ENCODE measurements at places on chromosomes 13 and 19. TPM values are rescaled to one million over a fixed set of nuclear protein-coding genes. Genes with fewer than 3 reads are reported as not detected.

- peaks cover 16% of the 10 kb centered on the region for H3K36me3 ChIP-seq
- no peak overlapping the region for H3K27ac ChIP-seq
- no peaks in the 10 kb centered on the region for H3K27me3 ChIP-seq
- peaks cover 11% of the 10 kb centered on the region for H3K4me1 ChIP-seq
- H3K4me3 ChIP-seq, result no peak overlapping the region
Measured at GRCh38 chr19:1417681-1418495, 10.5 kb downstream of the DAZAP1 start.

DNA sequence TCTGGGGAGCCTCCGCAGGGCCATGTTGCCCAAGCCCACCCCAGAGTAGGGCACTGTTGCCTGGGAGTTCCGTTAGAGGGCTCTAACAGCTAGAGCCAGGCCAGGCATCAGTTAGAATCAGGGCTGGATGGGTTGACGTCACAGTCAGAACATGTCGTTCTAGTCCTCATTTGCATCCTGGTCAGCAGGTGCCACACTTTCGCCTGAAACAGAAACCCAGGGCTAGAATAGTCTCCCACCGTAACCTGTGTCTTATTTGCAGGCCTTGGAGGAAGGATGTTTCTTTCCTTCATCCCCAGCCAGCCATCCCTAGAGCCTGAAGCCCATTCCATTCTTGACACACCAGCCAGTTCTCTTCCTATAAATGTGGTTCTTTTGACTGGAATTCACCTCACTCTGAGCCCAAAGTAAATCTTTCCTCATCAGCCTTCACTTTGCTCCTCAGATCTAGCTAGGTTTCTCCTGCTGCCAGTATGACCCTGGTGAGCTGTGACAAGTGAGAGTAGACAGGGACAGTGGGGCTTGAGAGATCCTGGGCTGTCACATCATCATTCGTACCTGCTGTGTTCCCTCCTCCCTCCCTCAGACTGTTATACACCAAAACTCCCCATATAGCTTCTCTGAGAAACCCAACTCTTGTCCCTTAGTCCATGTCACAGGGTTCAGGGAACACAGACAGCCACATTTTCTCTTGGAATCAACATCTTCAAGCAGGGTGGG is 12.2 kb upstream of the CCDC97 start:
- peak overlapping the region; percentile 81 for H3K27ac ChIP-seq
- peaks cover 55% of the 10 kb centered on the region for H3K36me3 ChIP-seq
- H3K4me3 ChIP-seq, result peak overlapping the region; percentile 35
- H3K27me3 ChIP-seq, result no peaks in the 10 kb centered on the region

- H3K4me1 ChIP-seq, result no peaks in the 10 kb centered on the region
- H3K27ac ChIP-seq, result no peak overlapping the region
- H3K4me3 ChIP-seq, result no peak overlapping the region
- H3K36me3 ChIP-seq, result no peaks in the 10 kb centered on the region
- peaks cover 41% of the 10 kb centered on the region for H3K27me3 ChIP-seq
- no peak for DNase-seq
Measured at GRCh38 chr19:30690935-30691818, 319.0 kb downstream of the ZNF536 start.

GRCh38 chr19:41457241-41457640 is 14.3 kb downstream of the ERICH4 start:
- H3K27me3 ChIP-seq, result peaks cover 8% of the 10 kb centered on the region
- H3K4me1 ChIP-seq, result peaks cover 21% of the 10 kb centered on the region
- H3K4me3 ChIP-seq, result peak overlapping the region; percentile 70

DNA sequence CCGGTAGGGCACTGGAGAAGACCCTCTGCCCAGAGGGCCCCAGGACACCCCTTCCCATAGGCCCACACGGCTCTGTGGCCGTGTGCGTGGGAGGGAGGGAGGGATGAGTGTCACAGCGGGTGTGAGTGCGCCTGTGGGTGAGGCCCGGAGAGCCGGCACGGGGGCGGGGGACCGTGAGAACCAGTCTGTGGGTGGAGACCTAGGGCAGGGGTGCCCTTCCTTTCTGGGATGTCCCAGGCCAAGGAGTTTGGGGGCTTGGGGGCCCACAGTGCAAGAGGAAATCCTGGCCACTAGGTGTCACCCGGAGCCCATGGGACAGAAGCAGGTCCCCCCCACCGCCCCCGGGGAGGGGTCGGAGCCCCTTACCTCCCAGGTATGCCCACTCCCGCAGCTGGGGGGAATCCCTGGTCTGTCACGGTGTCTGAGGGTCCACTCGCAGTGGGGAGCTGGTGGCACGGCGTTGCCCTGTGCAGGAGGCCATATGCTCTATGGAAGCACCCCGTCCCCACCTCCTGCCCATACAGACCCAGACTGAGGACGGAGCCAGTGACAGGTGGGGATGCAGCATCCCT is 16.0 kb upstream of the SLC7A10 start:
- DNase-seq, result no peak
- no peaks in the 10 kb centered on the region for H3K4me1 ChIP-seq
- no peaks in the 10 kb centered on the region for H3K36me3 ChIP-seq
- no peak overlapping the region for H3K27ac ChIP-seq
- peaks cover 4% of the 10 kb centered on the region for H3K27me3 ChIP-seq

DNA sequence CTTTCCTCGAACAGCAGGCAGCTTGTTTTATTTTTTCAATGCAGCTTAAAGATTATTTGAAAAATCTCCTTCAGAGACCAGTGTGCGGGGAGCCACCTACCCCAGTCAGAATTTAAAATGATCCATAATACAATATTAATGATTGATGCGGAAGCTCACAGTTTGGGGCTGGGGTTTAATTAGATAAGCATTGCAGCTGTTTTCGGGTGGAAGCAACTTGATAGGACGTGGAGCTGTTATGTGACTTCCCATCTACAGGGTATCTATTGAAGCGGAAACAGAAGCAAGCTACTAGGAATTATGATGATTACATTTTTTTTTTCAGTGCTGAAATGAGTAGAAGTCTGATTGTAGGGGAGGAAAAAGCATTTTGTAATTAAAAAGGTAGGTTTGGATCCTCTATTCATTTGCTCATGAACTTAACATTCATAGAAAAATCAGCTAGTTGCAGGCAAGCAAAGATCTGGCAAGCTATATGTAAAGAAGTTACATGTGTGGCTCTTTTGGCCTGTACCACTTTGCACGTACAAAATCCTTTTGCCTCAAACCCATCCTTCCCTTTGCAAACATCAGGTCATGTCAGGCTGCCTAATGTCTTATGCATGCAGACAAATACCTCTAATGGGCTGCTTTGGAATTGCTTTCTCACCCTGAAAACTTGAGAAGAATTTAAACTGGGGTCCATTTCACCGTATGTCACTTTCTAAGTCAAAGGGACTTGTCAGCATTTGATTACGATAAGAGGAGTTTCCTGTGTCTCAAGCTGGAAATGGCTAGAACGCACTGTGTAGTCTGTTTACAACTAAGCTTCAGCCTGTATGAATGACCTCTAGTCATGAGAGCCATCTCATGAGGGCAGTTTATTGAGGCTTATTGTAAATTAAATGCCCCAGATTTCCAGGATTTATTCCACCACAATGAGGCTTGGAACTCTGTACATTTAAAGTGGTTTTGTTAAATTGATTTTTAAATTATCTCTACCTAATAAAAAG is 267.1 kb upstream of the TMTC4 start:
- no peaks in the 10 kb centered on the region for H3K36me3 ChIP-seq
- no peak overlapping the region for H3K4me3 ChIP-seq
- DNase-seq, result no peak

- H3K4me1 ChIP-seq, result no peaks in the 10 kb centered on the region
- H3K36me3 ChIP-seq, result no peaks in the 10 kb centered on the region
- H3K4me3 ChIP-seq, result no peak overlapping the region
- no peak for DNase-seq
- no peak overlapping the region for H3K27ac ChIP-seq
Measured at GRCh38 chr13:92843549-92843948, 383.1 kb upstream of the GPC6 start.

- no peak overlapping the region for H3K4me3 ChIP-seq
- no peaks in the 10 kb centered on the region for H3K4me1 ChIP-seq
- no peak for DNase-seq
- H3K36me3 ChIP-seq, result no peaks in the 10 kb centered on the region
Measured at GRCh38 chr13:47796816-47797215, 204.3 kb downstream of the SUCLA2 start.

GRCh38 chr19:50340331-50340730 is 11.2 kb upstream of the KCNC3 start:
- H3K27ac ChIP-seq, result no peak overlapping the region
- no peak for DNase-seq
- H3K27me3 ChIP-seq, result peaks cover 1% of the 10 kb centered on the region
- no peak overlapping the region for H3K4me3 ChIP-seq
- peaks cover 13% of the 10 kb centered on the region for H3K36me3 ChIP-seq
- H3K4me1 ChIP-seq, result peaks cover 9% of the 10 kb centered on the region

DNA sequence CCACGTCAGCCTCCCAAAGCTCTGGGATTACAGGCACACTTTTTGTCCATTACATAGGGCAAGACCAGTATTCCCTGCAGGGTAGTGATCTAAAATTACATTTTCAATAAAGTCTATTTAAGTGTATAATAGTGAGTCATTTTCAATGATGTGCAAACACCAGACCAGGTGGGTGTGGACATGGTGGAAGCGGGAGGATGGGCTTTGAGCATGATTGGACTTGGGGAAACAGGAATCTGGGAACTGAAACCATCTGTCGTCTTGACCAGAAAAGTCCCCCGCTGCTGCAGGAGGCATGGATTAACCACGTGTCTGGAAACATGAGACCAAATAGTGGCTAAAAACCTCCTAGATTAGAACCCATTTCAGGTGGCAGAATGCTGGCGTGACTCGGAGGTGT is 4.9 kb downstream of the FXYD3 start:
- no peak overlapping the region for H3K4me3 ChIP-seq
- H3K36me3 ChIP-seq, result no peaks in the 10 kb centered on the region
- DNase-seq, result no peak
- no peaks in the 10 kb centered on the region for H3K27me3 ChIP-seq
- no peak overlapping the region for H3K27ac ChIP-seq
- H3K4me1 ChIP-seq, result peaks cover 10% of the 10 kb centered on the region

DNA sequence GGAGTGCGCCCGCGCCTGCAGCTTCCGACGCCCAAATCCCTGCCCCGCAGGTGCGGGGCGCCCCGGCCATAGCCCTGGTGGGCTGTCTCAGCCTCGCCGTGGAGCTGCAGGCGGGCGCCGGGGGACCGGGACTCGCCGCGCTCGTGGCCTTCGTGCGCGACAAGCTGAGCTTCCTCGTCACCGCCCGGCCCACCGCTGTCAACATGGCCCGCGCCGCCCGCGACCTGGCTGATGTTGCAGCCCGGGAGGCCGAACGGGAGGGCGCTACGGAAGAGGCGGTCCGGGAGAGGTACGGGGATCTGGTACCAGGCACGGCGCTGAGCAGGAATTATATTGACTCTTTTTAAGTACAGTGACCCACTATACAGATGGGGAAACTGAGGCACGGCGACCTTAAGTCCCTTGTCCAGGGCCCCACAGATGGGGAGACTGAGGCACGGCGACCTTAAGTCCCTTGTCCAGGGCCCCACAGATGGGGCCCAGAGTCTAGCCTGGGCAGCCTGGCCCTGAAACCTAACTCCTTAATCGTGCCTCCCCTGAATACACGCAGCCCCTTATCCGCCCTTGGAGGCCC is 586 bp downstream of the MRI1 start:
- peaks cover 8% of the 10 kb centered on the region for H3K4me1 ChIP-seq
- DNase-seq, result peak; percentile 66
- H3K36me3 ChIP-seq, result peaks cover 8% of the 10 kb centered on the region
- no peaks in the 10 kb centered on the region for H3K27me3 ChIP-seq
- H3K4me3 ChIP-seq, result peak overlapping the region; percentile 91

DNA sequence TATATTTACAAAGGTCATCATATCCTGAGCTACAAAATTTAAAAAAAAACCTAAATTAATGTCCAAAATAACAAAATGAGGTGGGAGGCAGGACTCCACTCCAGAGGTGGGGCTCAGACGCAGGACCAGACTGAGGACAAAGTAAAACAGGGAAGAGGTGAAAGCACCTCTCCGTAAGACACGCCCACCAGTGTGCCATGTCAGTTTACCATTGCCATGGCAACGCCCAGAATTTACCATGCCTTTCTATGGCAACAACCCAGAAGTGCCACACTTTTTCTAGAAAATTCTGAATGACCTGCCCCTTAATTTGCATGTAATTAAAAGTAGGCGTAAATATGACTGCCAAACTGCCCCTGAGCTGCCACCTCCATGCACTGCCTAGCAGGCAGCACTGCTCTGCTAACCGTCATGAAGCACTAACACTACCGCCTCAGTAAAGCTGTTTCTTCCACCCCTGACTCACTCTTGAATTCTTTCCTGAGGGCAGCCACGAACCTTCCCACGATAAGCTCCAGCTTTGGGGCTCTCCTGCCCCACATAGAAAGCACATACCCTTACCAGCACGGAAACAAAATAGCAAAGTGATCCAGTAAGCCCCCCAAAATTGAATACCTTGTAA is 22.3 kb upstream of the PDCD5 start:
- no peak overlapping the region for H3K4me3 ChIP-seq
- H3K4me1 ChIP-seq, result no peaks in the 10 kb centered on the region
- no peaks in the 10 kb centered on the region for H3K36me3 ChIP-seq
- no peak overlapping the region for H3K27ac ChIP-seq
- H3K27me3 ChIP-seq, result peaks cover 22% of the 10 kb centered on the region
- DNase-seq, result no peak

DNA sequence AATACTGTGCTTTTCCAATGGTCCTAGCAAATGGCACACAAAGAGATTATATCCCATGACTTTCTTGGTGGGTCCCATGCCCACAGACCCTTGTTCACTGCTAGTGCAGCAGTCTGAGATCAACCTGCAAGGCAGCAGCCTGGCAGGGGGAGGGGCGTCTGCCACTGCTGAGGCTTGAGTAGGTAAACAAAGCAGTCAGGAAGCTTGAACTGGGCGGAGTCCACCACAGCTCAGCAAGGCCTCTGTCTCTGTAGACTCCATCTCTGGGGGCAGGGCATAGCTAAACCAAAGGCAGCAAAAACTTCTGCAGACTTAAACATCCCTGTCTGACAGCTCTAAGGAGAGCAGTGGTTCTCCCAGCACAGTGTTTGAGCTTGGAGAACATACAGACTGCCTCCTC is 82.9 kb downstream of the ZNF737 start:
- H3K4me1 ChIP-seq, result no peaks in the 10 kb centered on the region
- no peaks in the 10 kb centered on the region for H3K27me3 ChIP-seq
- no peak for DNase-seq
- no peaks in the 10 kb centered on the region for H3K36me3 ChIP-seq
- H3K4me3 ChIP-seq, result no peak overlapping the region

DNA sequence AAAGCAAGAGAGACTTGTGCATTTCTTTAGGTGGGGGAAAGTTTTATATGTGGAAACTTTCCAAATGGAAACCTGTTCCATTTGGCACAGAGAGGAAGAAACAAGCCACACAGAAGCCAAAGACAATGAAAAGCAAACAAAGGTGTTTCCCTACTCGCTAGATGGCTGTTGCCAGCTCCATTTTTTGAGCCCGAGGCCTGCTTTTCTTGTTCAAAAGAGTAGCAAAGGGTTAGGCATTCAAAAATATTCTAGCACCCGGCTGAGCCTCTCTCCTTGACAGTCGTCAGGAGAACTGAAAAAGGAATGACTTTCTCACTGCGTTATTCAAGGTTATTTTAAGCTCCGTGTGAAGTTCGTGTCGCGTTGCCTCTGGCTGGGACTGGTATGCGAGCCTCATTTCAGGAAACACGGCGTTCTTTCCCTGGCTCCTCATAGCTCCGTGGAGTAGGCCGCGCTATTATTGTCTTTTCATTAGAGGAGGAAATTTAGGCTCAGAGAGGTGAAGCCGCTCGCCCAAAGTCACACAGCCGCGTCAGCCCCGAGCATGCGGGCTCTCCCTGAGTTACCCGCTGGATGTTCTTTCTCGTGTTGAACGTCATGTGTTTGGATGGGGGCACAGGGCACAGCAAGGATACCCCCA is 7.6 kb downstream of the TRPM4 start:
- DNase-seq, result no peak
- H3K36me3 ChIP-seq, result no peaks in the 10 kb centered on the region
- no peak overlapping the region for H3K27ac ChIP-seq
- no peaks in the 10 kb centered on the region for H3K4me1 ChIP-seq
- H3K27me3 ChIP-seq, result peaks cover 14% of the 10 kb centered on the region
- H3K4me3 ChIP-seq, result no peak overlapping the region

Gene ARHGEF1
- 824 TPM for total RNA-seq

Gene SIGLEC14
- 0.33 TPM for total RNA-seq

Gene KRTDAP
- total RNA-seq, result not detected

Gene FAM83E
- total RNA-seq, result 3.6 TPM

Gene SPTBN4
- 0.39 TPM for total RNA-seq

Gene PALM3
- not detected for total RNA-seq

Measured in activated naive CD8-positive, alpha-beta T cell treated with anti-CD3 and anti-CD28 coated beads, Interleukin-2, amount 10 ng/mL, durations not matched to agents 7 days and 5 days (primary cell).